ENCODE measurements at places on chromosomes 7 and 10. TPM values are rescaled to one million over a fixed set of nuclear protein-coding genes. Genes with fewer than 3 reads are reported as not detected.

Gene MYO1G
- total RNA-seq, result 0.17 TPM

Gene GIMAP6
- total RNA-seq, result 248 TPM

Gene SPRN
- not detected for total RNA-seq

Gene CLCN1
- total RNA-seq, result not detected

Gene TMEM236
- 0.43 TPM for total RNA-seq

Gene CD36
- total RNA-seq, result 217 TPM

Gene FAM25C
- total RNA-seq, result not detected

Gene NPC1L1
- total RNA-seq, result not detected

Gene STAG3
- total RNA-seq, result 0.60 TPM

Gene ZPBP
- total RNA-seq, result not detected

Gene HTRA1
- 43.1 TPM for total RNA-seq

Gene PIP
- total RNA-seq, result not detected

Gene TRIM50
- total RNA-seq, result not detected

Gene NKX2-3
- not detected for total RNA-seq

Gene DENND11
- 129 TPM for total RNA-seq

Gene SLC26A5
- total RNA-seq, result 2.3 TPM

Gene CYTH3
- total RNA-seq, result 17.5 TPM

Gene MYL10
- total RNA-seq, result not detected

Gene MBL2
- not detected for total RNA-seq

Gene RPEL1
- total RNA-seq, result 0.09 TPM

Gene UCMA
- total RNA-seq, result not detected

Gene COL1A2
- 34.4 TPM for total RNA-seq
